ENCODE measurements at places on chromosomes 2 and 18. TPM values are rescaled to one million over a fixed set of nuclear protein-coding genes. Genes with fewer than 3 reads are reported as not detected.

ARL4C gene
- 10.8 TPM for total RNA-seq

DNA sequence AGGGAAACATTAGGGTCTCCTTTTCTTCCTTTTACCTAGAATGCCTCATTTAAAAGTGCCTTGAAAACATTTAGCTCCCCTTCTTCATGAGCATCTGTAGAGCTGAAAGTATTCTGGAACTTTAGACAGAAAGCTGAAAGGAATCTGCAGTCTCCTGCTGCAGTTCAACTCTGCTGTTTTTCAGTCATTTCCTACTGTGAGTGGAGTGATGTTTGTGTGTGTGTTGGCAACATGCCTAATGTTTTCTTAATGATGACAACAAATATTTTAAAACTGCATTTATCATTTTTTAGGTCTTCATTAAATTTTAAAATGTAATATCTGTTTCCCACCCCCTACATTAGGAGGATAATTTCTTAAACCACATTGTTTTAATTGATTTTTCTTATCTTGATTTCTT is 66.6 kb downstream of the TWSG1 start:
- no peak overlapping the region for H3K27ac ChIP-seq
- H3K4me3 ChIP-seq: no peak overlapping the region
- no peaks in the 10 kb centered on the region for H3K27me3 ChIP-seq
- no peaks in the 10 kb centered on the region for H3K4me1 ChIP-seq
- H3K36me3 ChIP-seq: no peaks in the 10 kb centered on the region

DNA sequence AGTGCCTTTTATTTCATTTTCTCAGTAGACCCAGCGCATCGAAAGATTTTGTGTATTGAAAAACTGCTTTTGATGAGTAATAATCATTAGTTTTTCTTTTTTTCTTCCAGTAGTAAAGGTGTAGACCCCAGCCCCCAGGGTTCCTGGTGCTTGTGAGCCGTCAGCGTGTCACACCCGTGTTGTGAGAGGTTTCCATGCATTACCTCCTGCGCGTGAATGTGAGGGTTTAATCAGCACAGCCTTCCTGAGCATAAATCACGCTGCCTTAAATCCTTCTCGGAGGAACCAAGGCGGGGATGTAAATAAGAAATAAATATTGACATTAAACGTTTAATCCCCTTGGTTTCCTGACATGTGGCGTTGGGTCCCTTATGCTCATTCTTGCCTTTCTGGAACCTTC is 24.3 kb downstream of the TSHZ1 start:
- no peaks in the 10 kb centered on the region for H3K4me1 ChIP-seq
- H3K27me3 ChIP-seq: no peaks in the 10 kb centered on the region
- H3K36me3 ChIP-seq: no peaks in the 10 kb centered on the region
- no peak for DNase-seq
- H3K4me3 ChIP-seq: no peak overlapping the region
- H3K27ac ChIP-seq: no peak overlapping the region

- H3K27ac ChIP-seq: no peak overlapping the region
- no peaks in the 10 kb centered on the region for H3K27me3 ChIP-seq
- no peaks in the 10 kb centered on the region for H3K36me3 ChIP-seq
- DNase-seq: no peak
- H3K4me1 ChIP-seq: no peaks in the 10 kb centered on the region
- H3K4me3 ChIP-seq: no peak overlapping the region
Measured at GRCh38 chr18:26489191-26489590, 59.2 kb downstream of the KCTD1 start.

DNA sequence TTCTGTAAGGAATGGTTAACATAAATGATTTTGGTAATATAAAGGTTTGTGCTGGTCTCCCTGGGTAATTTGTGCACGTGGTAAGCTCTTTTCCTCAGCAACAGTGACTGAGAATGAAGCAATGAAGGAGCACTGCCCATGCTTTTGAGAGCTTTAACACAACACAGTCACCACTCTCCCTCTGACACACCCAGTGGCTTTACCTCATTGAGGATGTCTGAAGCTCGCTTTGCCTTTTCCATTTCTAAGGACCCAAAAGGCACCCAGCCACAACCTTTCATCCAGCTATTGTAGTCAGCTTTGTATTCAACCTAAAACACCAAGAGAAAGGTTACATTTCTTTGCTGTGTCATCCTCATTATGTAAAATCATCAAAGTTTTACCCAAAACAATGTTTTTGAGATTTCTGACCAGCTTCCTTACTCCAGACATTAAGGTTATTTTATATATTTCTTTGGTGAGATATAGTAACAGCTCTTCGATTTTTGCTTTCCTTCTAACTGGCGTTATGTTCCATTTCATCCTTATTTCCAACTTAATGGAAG is 51.7 kb downstream of the NEB start:
- no peaks in the 10 kb centered on the region for H3K36me3 ChIP-seq
- no peaks in the 10 kb centered on the region for H3K4me1 ChIP-seq
- H3K27ac ChIP-seq: no peak overlapping the region

DNA sequence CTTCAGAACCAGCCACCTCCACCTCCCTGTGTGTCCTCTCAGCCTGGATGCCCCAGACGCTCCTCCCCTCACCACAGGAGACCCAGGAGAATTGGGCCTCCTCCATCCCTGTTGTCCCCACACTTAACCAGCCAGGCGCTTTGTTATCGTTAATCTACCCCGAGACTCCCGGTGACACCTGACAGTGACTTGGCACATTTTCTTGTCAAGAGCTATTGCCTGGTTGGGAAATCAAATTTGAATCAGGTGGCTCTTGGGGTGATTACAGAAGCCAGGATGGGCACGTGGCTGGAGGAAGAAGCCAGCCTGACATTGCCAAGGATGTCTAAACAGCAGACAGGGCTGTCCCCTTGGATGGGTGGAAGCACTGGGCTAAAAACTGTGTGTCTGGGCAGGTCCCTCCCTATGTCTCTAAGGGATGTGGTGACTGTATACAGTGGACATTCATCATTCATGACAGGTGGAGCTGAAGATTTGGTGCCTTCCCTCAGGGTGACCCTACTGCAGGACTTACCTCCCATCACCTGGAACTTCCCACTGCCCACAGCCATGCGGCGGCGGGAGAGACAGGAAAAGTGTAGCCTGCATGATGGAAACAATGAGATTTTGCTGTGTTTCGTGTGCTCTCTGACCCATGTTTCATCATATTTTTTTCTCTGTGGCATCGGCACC is 157.2 kb upstream of the CAPN13 start:
- H3K27me3 ChIP-seq: no peaks in the 10 kb centered on the region
- DNase-seq: no peak
- no peaks in the 10 kb centered on the region for H3K36me3 ChIP-seq
- no peaks in the 10 kb centered on the region for H3K4me1 ChIP-seq

DNA sequence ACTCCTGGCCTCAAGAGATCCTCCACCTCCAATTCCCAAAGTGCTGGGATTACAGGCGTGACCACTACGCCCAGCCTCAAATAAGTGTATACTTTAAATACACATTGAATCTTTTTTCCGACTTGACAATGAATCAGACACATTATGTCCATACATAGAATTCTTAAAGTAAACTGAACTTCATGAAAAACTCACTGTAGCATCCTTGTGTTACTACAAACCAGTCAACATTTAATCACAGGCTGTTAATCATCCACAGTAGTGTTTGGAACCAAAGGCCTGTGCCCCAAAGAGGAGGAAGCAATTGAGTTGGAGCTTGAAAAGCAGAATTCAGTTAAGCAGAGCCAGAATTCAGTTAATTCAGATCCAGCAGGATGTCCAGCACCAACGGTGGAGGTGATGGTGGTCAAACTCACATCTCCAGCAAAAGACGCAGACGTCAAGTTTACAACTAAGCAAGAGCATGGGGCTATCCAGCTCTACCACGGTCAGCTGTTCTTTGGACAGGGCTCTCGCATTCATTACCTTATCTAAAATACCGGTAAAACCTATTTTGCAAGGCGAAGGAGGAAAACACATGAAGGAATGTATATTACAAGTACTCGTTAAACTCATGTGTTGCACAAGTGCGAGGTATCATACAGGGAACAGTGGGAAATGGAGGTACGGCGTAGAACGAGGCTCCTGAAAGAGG is 1.2 kb downstream of the SLC39A6 start:
- no peak overlapping the region for H3K27ac ChIP-seq
- H3K4me3 ChIP-seq: peak overlapping the region; percentile 71
- no peaks in the 10 kb centered on the region for H3K36me3 ChIP-seq
- H3K27me3 ChIP-seq: no peaks in the 10 kb centered on the region

DNA sequence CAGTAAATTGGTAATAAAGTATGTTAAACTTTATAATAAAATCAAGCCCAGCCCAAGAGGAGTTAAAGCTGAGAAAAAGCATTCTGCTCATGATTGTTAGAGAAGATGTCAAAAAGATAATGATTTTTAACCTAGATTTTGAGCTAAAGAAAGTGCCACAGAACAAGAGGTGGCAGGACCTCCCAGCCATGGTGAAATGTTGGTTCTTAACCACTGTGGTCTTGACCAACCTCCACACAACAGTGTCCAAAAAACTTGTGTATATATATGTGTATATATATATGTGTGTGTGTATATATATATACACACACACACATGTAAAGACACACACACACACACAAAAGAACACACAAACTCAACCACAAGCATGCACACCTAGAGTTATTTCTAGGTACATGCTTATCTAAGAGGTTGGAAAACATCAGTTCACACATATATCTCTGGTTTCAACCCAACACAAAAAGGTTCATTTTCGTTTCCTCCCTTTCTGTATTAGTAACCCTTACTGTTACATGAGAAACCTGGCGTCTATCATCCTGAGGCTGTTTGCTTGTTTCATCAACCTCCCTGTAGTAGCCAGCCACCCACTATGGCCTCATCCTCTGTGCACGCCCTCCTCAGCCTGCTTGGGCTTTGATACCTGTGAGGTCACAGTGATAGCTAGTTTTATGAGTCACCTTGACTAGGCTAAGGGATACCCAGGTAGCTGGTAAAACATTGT is 631.8 kb upstream of the ID2 start:
- no peak overlapping the region for H3K4me3 ChIP-seq
- H3K36me3 ChIP-seq: no peaks in the 10 kb centered on the region
- no peaks in the 10 kb centered on the region for H3K4me1 ChIP-seq
- no peak for DNase-seq
- no peaks in the 10 kb centered on the region for H3K27me3 ChIP-seq
- no peak overlapping the region for H3K27ac ChIP-seq

DNA sequence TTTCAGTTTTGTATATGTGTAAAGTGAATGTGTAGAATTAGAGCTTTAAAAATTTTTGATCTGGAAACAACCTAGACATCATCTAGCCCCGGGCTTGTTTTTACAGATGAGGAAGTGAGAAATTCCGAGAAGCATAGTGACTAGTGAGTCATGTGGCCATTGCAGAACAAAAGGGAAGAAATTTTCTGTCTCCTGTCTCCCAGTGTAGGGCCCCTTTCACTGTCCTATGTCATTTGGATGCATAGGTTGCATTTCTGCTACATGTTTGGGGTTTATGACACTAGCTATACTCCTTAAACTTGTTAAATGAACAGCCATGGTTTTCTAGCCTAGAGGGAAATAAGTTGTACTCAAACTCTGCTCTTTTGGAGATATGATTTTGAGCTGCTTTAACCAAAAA is 84.6 kb downstream of the PLCL1 start:
- H3K4me3 ChIP-seq: no peak overlapping the region

Measured in aorta (tissue), 5 donors.